Bronchus fibroblast of lung (primary cell): ENCODE measurements at places on chromosomes 7 and 10. TPM values are rescaled to one million over a fixed set of nuclear protein-coding genes. Genes with fewer than 3 reads are reported as not detected.

Gene SPDYE16
- not detected in 2 replicates for total RNA-seq

Gene ANKRD30A
- total RNA-seq, result not detected in 2 replicates

Gene SLC26A5
- not detected in 2 replicates for total RNA-seq

Gene COL28A1
- total RNA-seq, result 0.17 TPM in 1 of 2 replicates, not detected in the other

Gene SP4
- 3.6 and 4.2 TPM in 2 replicates for total RNA-seq
